CD4-positive, alpha-beta T cell treated with Interleukin-15 for 1 hour (primary cell): ENCODE measurements at places on chromosomes 2 and 18.

GRCh38 chr2:119049968-119050704 is 108.1 kb downstream of the MARCO start:
- no peak for DNase-seq

GRCh38 chr18:78511666-78512601 is 467.7 kb upstream of the SALL3 start:
- DNase-seq: no peak

GRCh38 chr2:122639711-122640110 is 884.3 kb downstream of the TSN start:
- no peak for DNase-seq

- no peak for DNase-seq
Measured at GRCh38 chr2:35082072-35082471, 1273.5 kb upstream of the CRIM1 start.

DNA sequence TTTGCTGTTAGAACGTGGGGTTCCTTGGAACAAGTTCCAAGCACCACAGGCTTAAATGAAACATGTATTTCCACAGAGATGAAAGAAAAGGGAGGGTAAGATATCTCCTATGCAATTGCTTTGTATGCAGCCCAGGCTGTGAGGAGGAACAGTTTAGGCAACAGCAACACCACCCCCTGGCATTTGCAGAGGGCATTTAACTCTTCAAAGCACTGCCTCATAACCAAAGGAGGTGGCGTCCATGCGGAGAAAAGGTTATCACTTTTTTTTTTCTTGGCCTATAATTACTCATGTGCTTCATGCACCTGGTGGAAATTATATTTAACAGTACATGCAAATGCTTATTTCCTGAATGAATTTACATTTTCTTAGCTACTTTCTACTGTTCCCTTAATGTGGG is 286.0 kb downstream of the LPIN1 start:
- DNase-seq: peak; percentile 56

GRCh38 chr2:34570266-34570872 is 971.3 kb upstream of the FAM98A start:
- no peak for DNase-seq

GRCh38 chr18:45976566-45976965 is 9.4 kb upstream of the EPG5 start:
- DNase-seq: no peak

DNA sequence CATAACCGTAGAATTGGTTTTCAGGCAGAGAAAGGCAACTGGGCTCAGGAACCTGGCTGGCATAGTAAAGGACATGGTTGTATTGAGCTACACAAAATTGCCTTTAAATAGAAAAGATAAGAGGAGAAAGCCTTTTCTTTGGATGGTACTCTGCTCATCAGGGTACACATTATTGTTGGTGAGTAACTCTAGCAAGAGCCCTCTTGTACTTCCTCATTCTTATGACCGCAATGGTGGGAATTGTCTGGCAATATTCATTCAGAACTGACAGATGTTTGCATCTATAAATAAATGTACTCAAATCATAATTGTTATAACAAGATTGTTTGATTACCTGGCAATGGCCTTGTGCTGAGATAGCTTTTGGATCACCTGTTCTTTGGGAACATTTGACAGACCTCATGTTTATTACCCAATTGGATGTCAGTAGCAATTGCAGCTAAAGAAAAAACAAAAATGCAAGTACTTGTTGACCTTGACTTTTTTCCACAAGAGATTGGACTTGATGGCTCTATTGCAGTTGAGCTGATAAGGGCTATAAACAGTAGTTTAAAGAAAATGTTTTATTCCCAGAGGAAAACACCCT is 43.9 kb downstream of the MEIS1 start:
- DNase-seq: no peak

DNA sequence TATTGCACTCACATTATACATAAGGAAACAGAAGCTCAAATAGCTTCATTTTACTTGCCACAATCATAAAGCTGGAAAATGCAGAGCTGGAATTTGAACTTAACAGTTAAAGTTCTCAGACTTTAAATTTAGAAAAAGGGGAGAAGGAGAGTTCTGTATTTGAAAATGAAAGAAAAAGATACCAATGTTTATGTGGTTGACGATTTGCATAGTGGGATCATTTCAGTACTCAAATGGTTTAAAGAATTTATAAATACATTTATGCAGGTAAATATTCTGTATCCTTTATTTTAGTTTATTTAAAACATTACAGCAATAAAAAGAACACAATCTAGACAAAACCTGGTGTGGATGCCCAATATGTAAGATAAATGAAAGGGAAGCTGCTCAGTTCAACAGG is 25.5 kb upstream of the STAT4 start:
- DNase-seq: no peak

GRCh38 chr2:209762563-209762962 is 9.1 kb upstream of the UNC80 start:
- DNase-seq: no peak

GRCh38 chr2:26463244-26464192 is 14.4 kb downstream of the OTOF start:
- DNase-seq: no peak

- no peak for DNase-seq
Measured at GRCh38 chr2:179555691-179556283, 291.2 kb upstream of the SESTD1 start.

DNA sequence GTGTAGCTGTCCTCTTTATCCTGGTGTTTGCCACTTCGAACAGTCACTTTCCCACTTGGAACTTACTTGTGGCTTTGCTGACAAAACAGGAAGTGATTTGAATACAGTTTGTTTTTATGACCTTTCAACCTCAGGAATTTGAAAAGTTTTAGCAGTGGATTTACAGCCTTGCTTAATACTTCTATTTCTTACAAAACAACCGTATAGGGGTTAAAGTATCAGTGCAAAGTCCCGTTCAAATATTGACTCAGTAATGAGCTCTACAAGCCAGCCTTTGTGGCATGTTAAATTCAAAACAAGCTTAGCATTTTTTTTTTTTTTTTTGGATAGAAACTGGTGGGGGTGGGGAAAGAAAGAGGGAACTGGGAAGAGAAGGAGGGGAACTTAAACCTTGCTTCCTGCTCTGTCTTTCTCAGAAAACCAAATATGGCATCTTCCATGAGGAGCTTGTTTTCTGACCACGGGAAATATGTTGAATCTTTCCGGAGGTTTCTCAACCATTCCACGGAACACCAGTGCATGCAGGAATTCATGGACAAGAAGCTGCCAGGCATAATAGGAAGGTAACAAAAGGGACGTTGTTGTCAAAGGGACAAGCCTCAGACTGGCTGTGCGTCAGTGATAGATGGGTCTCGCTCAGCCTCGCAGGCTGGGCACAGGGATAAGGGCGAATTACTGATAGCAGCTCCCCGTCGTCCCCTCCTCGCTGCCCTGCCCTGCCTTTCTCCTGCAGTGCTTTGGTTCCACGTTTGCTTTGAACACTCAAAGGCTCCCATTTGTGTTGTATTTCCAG is at the start of gene HNMT:
Gene HNMT, plus strand, starts transcription at position 408 of the 793 bp plus-strand sequence. Its CDS starts 19 bp downstream, at position 427.
- no peak for DNase-seq

GRCh38 chr2:222447131-222447530 is 22.8 kb downstream of the SGPP2 start:
- no peak for DNase-seq

- peak; percentile 11 for DNase-seq
Measured at GRCh38 chr2:71544919-71545571, 91.7 kb downstream of the DYSF start.

DNA sequence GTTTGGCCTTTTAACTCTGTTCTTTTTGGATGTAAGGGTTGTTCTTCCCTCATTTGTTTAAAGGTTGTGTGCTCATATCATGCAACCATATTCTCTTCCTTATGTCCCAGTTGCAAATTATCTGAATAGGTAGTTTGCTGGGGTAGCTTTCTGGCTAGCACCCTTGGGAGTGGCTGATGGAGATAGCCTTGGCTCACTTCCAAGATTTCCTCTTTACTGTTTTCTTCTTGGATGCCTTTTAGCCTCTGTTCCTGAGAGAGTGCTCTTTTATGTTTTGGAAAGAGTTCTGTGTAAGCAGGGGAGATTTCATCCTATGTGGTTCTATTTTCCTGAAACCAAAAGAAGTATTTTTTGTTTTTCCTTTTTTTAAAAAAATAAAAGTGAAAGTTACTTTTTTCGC is 25.4 kb downstream of the USP14 start:
- no peak for DNase-seq

- no peak for DNase-seq
Measured at GRCh38 chr2:74130211-74130995, 17.3 kb downstream of the BOLA3 start.

- DNase-seq: no peak
Measured at GRCh38 chr2:210003359-210003758, 921 bp downstream of the RPE start.

DNA sequence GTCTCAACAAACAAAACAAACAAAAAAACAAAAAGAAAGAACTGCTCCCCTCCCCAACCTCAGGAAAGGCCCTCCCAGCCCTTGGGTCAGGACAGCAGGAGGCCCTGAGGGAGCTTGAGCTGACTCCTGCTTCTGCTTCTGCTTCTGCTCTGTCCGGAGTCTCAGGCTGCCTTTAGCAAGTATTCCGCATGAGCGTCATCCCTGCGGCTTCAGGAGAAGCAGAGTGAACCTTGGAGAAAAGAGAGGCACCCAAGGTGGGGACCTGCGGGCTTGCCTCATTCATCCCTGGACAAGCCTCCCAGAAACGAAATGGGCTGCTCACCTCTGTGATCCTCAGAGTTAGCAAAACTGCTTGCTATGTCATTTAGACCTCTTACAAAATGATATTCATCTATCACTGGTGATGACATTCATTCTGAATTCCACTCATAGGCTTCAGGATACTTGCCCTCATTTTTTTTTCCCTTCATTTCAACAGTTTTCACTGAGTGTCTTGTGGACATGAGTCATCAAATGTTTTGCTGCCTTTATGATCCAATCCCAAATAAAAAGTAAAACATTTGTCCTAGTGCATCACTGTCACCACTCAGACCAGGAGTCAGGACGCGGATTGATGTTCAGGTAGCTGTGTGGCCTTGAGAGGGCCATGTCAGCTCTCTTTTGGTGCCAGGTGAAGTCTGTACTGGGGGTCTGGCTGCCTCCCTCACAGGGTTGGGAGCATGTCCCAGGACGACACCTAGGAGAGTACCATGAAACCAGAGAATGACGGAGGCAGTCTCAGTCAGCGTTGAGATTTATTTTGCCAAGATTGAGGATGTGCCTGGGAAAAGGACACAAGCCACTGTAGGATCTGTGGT is 51.7 kb downstream of the IMPA2 start:
- no peak for DNase-seq

DNA sequence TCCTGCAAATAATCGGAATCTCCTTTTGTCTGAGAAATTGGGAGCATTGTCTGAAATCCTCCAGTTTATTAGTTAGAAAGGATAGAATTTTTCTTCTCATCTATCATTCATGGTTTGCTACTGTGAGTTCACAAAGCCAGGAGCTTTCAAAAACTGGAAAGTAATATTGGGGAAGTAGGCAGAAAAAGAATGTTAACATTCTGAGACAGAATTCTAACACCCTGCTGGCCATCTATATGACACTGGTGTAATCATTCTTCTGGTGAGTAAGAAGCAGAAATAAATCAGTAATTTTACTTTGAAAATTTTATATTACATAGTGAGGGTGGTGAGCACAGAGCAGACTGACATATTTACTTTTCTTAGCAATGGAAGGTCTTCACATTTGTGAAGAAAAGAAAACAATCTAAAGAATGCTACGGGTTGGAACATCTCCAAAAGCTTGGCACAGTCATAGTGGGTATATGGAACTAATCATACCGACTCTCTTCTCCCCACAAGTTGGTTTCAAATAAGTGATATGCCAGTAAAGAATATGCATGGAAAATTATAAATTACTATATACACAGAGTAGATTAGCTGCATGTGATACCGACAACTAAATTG is 344.9 kb downstream of the LPIN1 start:
- DNase-seq: no peak

DNA sequence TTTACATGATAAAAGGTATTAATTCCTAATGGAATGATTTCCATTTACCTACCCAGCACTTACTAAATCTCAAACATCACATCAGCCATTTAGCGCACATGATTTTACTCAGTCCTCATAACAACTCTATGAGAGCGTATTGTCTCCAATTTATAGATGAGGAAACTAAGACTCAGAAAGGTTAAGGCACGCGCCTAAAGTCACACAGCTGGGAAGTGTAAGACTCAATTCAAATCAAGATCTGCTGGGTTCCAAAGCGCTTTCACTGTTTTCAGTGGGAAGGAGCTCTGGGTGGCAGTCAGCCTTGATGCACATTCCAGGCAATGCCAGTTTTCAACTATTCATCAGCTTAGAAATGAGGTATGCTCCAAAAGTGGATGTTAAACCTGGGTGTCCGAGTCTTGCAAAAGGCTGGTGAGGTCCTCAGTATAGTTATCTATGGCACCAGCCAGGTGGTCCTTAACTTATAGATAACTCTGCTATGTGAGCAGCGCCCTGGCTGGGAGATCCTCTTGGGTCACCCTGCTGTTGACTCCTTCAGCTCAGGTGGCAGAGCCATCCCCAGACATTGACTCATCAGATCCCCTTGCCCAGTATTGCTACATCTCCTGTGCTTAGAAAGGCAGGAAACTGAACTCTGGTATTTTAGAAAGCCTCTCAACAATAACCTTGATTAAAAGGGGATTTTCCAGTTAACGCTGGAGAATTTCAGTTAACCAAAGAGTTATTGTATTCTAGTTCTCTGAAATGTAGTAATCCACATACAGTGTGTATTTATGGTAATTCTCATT is 47.1 kb downstream of the SLC4A1AP start:
- no peak for DNase-seq

DNA sequence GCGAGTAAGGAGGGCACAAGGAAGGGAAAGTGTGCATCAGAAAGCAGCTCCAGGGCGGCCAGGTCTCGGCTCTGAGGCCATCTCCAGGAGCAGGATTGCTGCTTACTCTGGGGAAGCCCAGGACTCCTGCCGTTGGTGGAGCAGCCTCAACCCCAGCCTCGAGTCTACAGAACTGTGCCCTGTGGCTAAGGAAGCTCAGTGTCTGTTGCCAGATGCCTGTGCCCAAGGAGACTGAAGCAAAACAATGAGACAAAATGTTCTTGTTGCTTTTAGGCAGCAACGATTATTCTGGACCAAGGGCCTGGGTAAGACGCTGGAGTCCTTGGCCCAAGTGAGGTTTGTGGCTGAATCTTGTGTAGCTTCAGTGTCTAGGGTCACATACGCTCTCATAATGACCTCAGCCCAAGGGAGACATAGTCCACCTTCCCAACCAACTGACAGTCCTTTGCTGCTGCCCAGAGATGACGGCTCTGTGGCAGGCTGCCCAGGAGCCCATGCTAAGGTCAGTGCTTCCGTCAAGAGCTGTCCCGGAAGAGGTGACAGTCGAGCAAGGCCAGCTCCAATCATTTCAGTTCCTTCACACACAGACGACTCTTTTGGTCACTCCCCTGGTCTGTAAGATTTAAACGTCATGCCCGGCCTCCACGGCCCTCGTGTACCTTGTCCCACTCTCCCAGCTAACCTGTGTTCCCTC is 223.8 kb downstream of the TTC32 start:
- DNase-seq: no peak

- DNase-seq: no peak
Measured at GRCh38 chr18:7116001-7116730, 1.4 kb downstream of the LAMA1 start.
